ENCODE measurements at places on chromosomes 11 and 22. TPM values are rescaled to one million over a fixed set of nuclear protein-coding genes. Genes with fewer than 3 reads are reported as not detected.

CTSF gene
- total RNA-seq = 59.0 TPM

HBG2 gene
- total RNA-seq = not detected

SCGB1A1 gene
- total RNA-seq = not detected

GRCh38 chr22:29109822-29110221, 37.0 kb downstream of the KREMEN1 start:
- no peak for DNase-seq

Data from heart right ventricle (tissue), 16 donors.